ENCODE measurements at places on chromosomes 3 and 15.

GRCh38 chr15:51342227-51342999 lies 958 bp downstream of the GLDN start:
- no peak for DNase-seq

DNA sequence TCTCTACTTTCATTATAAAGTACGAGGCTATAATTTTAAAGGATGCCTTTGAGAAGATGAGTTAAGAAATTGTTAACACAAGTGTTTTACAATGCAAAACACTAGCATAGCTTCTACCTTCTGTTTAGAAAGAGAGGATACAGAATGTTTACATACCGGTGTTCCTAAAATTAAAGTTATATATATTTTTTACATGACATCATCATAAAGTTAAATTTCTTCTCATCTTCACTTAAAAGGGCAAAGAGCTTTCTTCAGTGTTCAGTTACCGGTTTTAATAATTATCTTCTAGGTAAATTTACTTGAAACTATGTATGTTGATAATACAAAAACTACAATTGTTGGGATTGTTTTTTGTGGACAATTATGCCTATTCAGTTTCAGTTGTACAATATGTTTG lies 32.7 kb upstream of the TM2D3 start:
- DNase-seq: no peak

DNA sequence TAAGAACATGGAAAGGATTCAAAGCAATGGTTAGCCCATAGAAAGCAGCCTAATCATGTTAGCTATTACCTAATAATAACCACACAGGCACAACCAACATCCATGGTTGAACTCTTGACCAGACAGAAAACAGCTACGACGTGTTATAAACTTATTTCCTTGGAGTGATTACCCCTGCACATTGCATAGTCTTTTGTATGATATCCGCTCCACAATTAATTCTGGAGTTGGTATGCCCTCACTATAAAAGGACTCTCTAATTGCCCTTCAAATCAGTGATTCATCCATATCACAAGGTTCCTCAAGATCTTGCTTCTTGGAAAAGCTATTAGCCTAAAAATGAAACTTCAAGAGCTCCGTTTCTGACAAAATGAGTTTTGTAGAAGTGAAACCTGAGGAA lies 117.9 kb downstream of the SYNPR start:
- DNase-seq: no peak

DNA sequence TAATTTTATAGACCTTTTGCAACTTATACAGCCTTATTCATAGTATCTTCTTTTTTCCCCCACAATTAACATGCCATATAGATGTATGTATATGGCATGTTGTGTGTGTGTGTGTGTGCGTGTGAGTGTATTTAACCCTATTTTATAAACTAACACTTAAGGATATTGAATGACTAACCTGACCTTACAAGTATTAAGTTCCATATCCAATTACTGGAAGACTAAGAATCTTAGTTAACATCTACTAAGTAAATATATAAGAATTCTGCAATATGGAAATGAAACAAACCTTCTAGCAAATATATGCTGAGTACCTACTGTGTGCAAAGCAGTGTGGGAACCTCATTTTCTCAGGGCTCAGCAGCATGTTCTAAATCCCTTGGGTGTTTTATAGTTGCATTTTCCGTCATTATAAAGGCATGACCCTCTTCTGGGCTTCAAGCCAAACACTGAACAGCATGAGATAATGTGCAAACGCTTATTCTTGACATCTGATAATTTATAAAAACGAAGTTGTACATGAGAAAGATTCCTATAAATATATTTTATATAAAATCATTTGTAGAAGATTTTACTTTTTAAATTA lies 105.5 kb downstream of the NLGN1 start:
- DNase-seq: no peak

DNA sequence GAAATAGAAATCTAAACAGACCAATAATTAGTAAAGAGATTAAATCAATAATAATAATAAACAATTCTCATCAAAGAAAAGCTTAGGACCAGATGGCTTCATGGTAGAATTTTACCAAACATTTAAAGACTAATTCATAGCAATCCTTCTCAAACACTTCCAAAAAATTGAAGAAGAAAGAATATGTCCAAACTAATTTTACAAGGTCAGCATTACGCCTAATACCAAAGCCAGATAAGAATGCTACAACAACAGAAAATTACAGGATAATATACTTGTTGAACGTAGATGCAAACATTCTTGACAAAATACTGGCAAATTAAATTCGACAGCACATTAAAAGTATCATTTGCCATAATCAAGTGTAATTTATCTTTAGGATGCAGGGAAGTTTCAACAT lies 36.1 kb upstream of the CADM2 start:
- no peak for DNase-seq

- no peak for DNase-seq
These were observed 4.3 kb downstream of the SLCO3A1 start for GRCh38 chr15:91857772-91858171.

DNA sequence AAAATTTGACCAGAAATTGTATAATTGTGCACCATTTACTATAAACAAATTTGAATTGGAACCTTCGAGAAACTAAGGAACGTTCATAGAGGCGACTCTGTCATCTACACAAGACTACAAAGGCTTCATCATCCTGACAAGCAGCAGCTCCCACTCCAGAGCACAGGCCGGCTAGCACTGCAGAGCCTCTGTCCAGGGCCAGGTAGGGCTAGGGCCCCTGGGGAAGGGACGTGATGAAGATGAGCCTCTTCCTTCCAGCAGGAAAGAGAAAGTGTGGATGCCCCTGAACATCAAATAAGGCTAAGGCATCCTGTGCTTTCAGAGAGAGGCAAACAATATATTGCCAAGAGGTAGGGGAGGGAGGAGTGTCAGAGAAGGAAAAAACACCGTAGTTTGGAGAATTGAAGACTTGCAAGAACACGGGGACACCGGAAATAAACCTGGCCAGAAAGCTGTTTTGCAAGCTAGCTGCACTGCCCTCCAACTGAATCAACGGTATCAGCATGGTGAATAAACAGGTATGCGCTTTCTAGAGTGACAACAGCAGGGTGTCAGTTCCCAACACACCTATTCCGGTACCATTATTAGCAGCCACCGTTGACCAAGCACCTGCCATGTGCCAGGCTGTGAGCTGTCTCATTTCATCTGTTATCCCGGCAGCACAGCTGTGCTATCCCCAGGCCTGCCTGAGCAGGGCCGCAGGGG lies 12.4 kb downstream of the XXYLT1 start:
- no peak for DNase-seq

DNA sequence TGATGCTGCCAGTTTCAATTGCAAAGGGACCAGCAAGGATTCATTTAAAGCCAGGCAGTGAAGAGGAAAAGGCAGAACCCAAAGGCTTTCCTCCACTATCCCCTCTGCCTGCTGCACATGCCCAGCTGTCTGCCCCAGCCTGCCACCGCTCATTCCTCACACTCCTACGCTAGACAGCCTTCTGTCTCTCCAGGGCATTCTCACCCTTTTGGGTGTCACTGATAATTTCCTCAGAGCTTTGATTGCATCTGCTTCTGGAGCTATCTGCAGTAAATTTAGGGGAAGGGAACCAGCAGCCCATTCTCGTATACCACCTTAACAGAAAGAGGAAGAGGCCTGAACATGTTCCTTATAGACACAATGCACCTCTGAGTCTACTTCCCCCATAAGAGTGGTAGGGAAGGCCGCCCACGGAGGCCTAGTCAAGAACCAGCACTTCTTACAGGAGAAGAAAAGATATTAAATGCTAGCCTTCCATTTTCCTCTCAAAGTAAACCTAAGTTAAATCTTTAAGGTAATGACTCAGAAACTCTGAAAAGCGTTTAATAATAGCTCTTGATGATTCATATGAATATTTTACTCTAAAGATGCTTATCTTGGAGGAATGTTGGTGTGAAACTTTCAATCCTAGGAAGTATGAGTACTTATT lies 20.9 kb downstream of the NUDT16 start:
- DNase-seq: no peak

DNA sequence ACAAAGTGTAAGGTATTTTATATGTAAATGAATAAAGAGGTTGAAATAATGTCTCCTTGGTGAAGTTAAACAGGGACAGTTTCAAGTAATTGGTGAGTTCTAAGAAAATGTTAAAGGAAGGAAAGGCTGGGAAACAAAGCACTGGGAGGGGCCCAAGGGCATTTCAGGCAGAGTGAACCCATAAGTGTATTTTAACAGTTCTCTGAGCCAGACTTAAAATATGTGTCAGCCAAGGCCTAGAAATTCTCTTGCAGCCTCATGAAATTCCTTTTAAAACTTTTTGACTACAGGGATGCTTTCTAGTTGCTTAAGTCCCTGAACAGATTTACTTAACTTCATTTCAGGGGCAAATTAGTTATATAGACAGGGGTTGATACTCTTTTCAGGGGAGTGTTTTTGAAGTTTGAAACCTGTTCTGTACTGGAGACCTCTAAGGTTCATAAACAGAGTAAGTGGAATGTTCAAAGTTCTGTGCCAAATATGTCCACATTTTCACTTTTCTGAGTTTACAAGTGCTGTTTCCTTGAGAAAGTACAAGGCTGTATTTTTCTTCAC lies 77.6 kb downstream of the GALK2 start:
- no peak for DNase-seq

GRCh38 chr3:35067750-35068149 lies 571.6 kb upstream of the ARPP21 start:
- DNase-seq: no peak

DNA sequence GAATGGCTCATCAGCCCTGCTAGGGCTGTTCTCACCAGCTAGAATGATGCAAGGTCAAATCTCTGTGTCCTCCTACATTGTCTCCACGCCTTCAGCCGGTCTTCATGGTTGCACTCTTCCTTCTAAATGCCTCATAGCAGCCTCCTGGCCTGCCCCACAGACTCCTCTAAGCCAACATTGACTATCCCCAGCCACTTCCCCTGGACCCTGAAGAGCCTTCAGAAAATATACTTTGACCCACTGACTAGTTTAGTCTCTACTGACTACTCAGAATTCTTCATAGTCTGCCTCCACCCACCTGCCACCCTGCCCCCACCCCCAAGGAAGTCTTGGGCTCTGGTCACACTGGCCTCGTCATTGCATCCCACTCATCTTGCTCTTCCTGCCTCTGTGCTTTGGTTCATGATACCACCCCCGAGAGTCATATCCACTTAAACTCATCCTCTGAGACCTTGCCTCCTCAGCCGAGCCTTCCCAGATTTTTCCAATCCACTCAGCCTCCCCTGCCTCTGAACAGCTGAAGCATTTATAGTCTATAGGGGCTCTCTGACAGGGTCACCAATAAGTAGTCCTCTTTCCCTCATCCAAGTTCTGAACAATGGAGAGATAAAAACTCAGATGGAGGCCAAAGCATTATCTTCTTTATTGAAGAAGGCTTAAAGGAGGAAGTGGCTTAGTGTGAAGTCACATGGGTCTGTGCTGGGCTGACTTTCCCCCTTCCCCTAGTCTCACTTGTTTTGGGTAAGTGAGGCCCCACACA lies 9.5 kb upstream of the DOCK3 start:
- DNase-seq: no peak

DNA sequence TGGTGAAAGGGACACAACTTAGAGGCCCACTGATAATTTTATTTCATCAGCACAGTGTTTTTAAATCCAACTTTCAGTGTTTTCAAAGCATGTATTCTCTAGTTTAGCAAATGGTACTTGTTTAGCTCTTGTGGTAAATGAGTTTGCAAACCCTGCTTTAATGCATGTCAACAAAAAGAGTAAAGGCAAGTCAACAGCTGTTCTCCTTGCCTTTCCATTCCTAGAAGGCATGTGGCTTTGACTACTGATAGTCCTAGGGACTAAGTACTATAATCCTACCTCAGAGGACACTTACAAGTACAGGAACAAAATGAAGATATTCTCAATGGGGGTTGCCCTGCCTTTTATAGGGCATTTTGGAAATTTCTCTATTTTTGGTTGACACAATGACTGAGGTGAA lies 13.1 kb downstream of the NPTN start:
- DNase-seq: no peak

DNA sequence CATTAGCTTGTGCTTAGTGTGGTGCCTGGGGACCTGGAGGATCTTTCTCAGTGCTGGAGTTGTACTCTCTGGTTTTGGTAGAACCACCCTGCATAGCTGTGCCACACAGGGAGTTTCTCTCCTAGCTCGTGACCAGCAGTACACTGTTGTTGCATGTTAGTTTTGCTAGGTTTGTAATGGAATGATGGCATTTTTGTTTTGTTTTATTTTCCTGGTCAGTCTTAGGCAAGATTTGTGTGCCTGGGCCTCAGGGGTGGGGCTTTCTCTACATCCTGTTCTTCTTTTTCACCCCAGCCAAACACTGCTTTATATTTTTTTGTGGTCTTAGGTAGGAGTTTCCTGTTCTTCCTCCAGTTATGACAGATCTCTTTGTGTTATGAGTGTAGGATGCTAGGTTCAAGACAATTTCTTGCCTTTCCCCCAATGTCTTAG lies 534.5 kb upstream of the KCNMB2 start:
- DNase-seq: no peak

GRCh38 chr3:122079524-122080206 lies 24.5 kb downstream of the CD86 start:
- DNase-seq: no peak

DNA sequence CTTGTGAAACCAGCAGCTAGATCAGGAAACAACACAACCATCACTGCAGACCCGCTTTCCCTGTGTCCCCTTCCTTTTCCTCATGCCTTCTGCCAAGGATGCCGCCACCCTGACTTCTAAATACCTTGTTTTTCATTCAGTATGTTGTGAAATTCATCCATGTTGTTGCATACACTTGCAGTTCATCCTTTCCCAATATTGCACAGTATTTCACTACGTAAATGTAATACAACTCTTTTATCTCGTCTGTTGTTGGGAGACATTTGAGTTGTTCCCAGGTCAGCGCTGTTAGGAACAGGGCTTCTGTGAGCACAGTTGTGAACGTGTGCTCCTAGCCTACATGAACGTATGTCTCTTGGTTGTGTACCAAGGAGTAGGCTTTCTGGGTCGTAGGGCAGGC lies 24.2 kb downstream of the TLNRD1 start:
- DNase-seq: no peak

DNA sequence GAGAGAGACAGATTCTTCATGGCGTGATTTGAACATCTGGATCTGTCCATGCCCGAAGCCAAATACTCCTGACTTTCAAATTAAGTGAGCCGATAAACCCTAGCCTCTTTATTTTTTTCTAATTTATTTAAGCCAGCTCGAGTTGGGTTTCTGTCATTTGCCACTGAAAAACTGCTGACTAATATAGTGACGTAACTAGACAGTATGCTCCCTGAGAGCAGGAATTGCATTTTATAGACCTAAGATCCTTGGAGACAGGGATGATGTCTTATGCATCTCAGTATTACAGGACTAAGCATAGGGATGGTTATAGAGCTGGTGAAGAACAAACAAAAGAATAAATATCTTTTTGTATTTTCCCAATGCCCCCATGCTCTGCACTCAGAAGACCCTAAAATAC lies 4.6 kb downstream of the LHFPL4 start:
- DNase-seq: no peak

Data from HS-5 (cell line).